ENCODE measurements at places on chromosomes 6 and 20.

GRCh38 chr20:62059401-62059800, 6.3 kb downstream of the TAF4 start:
- no peak for DNase-seq

- no peak for DNase-seq
These were observed 25.4 kb downstream of the FBXO9 start for GRCh38 chr6:53090576-53090975.

DNA sequence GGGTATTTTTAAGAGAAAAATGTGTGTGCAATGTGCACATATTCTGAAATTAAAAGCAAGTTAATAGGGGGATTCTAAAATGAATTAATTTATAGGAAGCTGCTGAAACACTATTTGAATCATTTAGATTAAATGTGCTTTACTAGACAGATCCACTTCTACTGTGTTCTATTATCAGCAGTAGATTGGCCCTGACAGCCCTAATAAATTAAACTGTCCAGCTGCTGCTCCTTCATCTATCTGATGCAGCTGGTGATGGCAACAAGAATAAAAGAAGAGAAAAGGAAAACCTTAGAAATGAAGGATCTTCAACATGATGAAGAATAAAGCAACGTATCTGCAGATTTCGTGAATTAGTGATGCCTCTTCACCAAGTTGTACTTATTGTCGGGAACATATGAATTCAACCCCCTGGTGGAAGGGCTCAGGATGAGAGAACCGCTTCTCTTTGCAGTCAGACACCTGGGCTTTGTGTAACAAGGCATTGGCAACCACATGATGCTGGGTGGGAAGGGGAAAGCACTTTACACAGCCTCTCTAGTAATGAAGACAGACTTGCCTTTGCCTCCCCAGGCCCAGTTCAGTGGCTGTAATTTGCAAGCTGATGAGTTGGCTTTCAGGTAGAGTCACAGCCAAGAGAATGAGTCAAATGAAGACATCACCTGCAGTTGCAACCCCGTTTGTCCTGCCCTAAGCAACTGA, 94.4 kb downstream of the LAMP5 start:
- no peak for DNase-seq

- no peak for DNase-seq
These were observed 42.5 kb upstream of the TGM3 start for GRCh38 chr20:2253256-2253655.

GRCh38 chr6:33433544-33434191, 13.8 kb downstream of the SYNGAP1 start:
- no peak for DNase-seq

DNA sequence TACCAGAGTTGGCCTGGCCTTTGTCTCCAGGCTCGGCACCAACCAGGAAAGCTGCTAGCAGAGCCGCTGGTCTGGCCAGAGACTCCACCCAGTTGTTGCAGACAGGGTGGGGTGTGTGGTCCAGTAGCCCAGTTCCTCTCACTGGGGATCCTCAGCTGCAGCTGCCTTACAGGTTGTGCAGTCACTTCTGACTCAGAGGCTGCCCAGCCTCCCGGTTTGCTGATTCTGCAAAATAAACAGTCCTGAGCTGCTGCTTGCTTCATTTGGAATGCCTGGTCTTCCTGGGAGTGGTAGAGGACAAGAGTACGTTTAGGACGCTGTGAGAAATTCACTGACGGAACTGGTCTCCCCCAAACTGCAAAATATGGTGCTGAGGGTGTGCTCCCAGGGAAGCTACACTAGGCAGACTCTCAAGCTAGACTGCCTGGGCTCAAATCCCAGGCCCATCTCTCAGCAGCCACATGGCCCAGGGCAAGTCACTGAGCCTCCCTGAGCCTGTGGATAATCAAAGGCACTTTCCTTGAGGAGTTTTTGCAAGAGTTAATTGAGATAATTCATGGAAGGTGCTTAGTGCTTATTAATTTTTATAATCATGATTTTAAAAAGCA, 246.1 kb downstream of the TFAP2C start:
- no peak for DNase-seq

GRCh38 chr6:79196912-79197311, 37.6 kb downstream of the HMGN3 start:
- DNase-seq = no peak

GRCh38 chr6:83096791-83097190, 29.3 kb downstream of the DOP1A start:
- DNase-seq = no peak

GRCh38 chr20:37911838-37912281, 8.9 kb downstream of the VSTM2L start:
- DNase-seq = no peak

DNA sequence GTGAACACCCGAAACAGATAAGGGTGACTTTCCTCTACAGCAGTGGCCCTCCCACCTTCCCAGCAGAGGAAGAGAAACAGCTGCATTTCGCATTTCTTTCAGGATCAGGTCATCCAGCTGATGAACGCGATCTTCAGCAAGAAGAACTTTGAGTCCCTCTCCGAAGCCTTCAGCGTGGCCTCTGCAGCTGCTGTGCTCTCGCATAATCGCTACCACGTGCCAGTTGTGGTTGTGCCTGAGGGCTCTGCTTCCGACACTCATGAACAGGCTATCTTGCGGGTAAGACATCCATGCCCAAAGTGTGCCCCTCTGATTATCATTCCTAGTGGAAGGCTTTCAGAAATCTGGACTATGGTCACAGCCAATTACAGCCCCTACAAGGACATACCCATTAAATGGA, 27.8 kb upstream of the MROH8 start:
- no peak for DNase-seq

GRCh38 chr6:144314003-144314485, 28.9 kb downstream of the UTRN start:
- DNase-seq = no peak

DNA sequence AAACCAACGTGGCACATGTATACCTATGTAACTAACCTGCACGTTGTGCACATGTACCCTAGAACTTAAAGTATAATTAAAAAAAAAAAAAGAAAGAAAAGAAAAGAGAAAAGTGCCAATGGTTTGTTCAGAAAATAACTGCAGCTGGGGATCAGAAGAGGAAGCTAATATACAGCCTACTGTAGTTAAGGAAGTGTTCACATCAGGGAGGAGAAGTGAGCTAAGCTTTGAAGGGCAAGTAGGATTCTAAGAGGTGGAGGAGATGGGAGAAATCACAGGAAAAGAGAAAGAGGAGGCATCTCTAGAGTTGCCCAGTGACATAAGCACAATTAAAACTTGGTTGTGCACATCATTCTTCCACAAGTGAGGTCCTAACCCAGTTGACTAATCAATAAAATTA, 214.4 kb upstream of the DTNBP1 start:
- no peak for DNase-seq
